Esophagus squamous epithelium (tissue), 5 donors: ENCODE measurements at places on chromosomes 3 and 15. TPM values are rescaled to one million over a fixed set of nuclear protein-coding genes. Genes with fewer than 3 reads are reported as not detected.

- no peak overlapping the region for H3K4me3 ChIP-seq
- no peaks in the 10 kb centered on the region for H3K4me1 ChIP-seq
- no peak overlapping the region for H3K27ac ChIP-seq
- DNase-seq, result no peak
These were observed 553.7 kb downstream of the PDCD6IP start for GRCh38 chr3:34351882-34352777.

GRCh38 chr15:49628379-49628778 lies 7.5 kb downstream of the DTWD1 start:
- H3K27me3 ChIP-seq, result no peaks in the 10 kb centered on the region
- H3K36me3 ChIP-seq, result peaks cover 78% of the 10 kb centered on the region
- H3K4me1 ChIP-seq, result no peaks in the 10 kb centered on the region
- H3K27ac ChIP-seq, result no peak overlapping the region
- DNase-seq, result no peak
- H3K4me3 ChIP-seq, result no peak overlapping the region

Gene MRPL47
- total RNA-seq, result 32.6 TPM

- H3K27ac ChIP-seq, result no peak overlapping the region
- no peaks in the 10 kb centered on the region for H3K36me3 ChIP-seq
- no peaks in the 10 kb centered on the region for H3K27me3 ChIP-seq
- no peak overlapping the region for H3K4me3 ChIP-seq
- DNase-seq, result no peak
These were observed 32.9 kb downstream of the ZNF621 start for GRCh38 chr3:40557575-40558161.

Gene STXBP5L
- total RNA-seq, result 1.9 TPM

DNA sequence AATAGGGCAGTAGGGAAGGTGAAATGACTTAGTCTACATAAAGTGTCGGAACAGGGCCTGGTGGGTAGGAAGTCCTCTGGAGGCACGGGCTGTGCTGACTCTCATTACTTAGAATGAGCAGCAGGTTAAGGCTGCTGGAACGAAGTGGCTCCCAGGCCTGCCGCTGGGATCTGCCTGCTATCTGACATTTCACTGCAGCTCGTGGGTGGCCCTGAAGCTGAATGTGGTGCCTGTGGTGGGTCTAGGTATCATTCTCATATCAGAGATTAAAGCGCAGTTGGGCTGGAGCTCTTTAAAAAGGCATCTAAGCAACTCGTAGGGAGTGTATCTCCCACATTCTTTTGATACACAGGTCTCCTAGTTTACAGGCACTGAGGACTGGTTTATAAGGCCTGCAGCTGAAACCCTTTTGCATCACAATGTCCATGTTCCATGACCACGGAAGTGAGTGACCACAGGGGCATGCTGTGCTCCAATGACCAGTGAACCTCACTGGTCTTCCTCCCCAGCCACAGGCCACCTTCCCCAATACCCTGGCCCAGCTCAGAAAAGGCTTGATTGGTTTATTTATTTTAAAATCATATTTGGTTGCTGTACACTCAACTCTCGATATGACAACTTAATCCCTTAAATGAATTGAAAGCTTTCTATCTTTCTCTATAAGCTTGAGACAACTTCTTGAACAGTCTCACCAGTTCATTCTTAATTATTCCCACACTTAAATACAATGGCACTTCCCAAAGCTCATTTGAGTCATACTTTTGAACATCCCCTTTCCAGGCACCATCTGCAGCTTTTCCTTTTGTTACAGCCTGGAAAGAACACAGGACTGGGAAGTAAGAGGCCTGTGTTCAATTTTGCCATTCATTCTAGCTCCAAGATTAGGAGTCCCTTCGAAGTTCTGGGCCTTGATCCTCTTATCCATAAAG lies 19.0 kb downstream of the ADAMTS9 start:
- H3K27me3 ChIP-seq, result no peaks in the 10 kb centered on the region
- no peak overlapping the region for H3K4me3 ChIP-seq
- H3K4me1 ChIP-seq, result no peaks in the 10 kb centered on the region
- no peak for DNase-seq
- peak overlapping the region; percentile 34 for H3K27ac ChIP-seq
- H3K36me3 ChIP-seq, result no peaks in the 10 kb centered on the region

- no peaks in the 10 kb centered on the region for H3K27me3 ChIP-seq
- H3K27ac ChIP-seq, result no peak overlapping the region
- DNase-seq, result no peak
- H3K4me1 ChIP-seq, result peaks cover 8% of the 10 kb centered on the region
- no peak overlapping the region for H3K4me3 ChIP-seq
These were observed 18.9 kb downstream of the CD200 start for GRCh38 chr3:112351823-112352222.

- no peak for DNase-seq
- H3K27me3 ChIP-seq, result no peaks in the 10 kb centered on the region
- H3K4me3 ChIP-seq, result peak overlapping the region; percentile 84
These were observed 1.4 kb upstream of the SACM1L start for GRCh38 chr3:45687828-45688193.

GRCh38 chr15:39589815-39590644 lies 9.2 kb downstream of the THBS1 start:
- H3K36me3 ChIP-seq, result peaks cover 60% of the 10 kb centered on the region
- H3K27me3 ChIP-seq, result no peaks in the 10 kb centered on the region
- no peak overlapping the region for H3K27ac ChIP-seq

GRCh38 chr3:190517687-190518086 lies 3.8 kb downstream of the IL1RAP start:
- no peak for DNase-seq
- H3K36me3 ChIP-seq, result peaks cover 14% of the 10 kb centered on the region
- H3K4me1 ChIP-seq, result peaks cover 17% of the 10 kb centered on the region
- H3K27ac ChIP-seq, result peak overlapping the region; percentile 46
- H3K27me3 ChIP-seq, result no peaks in the 10 kb centered on the region
- no peak overlapping the region for H3K4me3 ChIP-seq

Gene DOCK3
- total RNA-seq, result 1.7 TPM

DNA sequence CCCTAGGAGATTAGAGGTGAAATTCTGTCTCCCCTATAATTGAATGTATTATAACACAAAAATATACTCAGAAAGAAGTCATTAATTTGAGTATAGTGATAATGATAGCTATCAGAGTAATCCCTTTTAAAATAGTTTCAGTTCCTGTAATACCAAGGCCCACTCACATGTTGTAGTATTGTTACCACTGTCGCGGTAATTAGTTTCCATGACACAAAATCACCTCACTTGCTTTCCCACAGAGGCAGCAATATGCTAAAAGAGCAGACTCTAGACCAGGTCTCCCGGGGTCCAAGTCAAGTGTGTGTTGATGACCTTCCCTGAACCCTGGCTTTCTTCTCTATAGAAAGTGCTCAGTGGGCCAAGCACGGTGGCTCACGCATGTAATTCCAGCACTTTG lies 39.5 kb upstream of the NSMCE3 start:
- no peak overlapping the region for H3K27ac ChIP-seq
- H3K27me3 ChIP-seq, result no peaks in the 10 kb centered on the region
- no peak overlapping the region for H3K4me3 ChIP-seq
- no peaks in the 10 kb centered on the region for H3K36me3 ChIP-seq
- no peaks in the 10 kb centered on the region for H3K4me1 ChIP-seq

GRCh38 chr3:119530456-119530855 lies 29.0 kb downstream of the CD80 start:
- DNase-seq, result no peak
- no peaks in the 10 kb centered on the region for H3K4me1 ChIP-seq

DNA sequence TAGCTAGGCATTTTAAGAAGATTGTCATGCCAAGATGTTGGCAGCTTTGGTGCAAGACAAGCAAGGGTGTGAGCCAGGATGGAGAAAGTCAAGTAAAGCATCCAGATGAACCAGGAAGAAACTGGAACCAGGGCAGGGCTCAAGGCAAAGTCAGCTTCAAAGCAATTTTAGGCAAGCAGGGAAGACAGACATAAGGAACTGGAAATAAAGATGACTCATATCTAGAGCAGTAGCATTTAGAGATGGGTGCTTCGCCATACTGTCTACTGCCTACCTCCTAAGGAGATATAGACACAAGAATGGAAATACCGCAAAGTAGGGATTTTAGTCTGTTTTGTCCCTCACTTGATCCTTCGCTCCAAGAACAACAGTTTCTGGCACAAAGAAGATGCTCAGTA lies 59.9 kb downstream of the RYR3 start:
- no peaks in the 10 kb centered on the region for H3K36me3 ChIP-seq
- H3K4me1 ChIP-seq, result no peaks in the 10 kb centered on the region
- no peak for DNase-seq
- H3K4me3 ChIP-seq, result no peak overlapping the region

- no peak overlapping the region for H3K4me3 ChIP-seq
- no peaks in the 10 kb centered on the region for H3K4me1 ChIP-seq
- DNase-seq, result no peak
These were observed 95.9 kb downstream of the FEZF2 start for GRCh38 chr3:62277450-62277849.

DNA sequence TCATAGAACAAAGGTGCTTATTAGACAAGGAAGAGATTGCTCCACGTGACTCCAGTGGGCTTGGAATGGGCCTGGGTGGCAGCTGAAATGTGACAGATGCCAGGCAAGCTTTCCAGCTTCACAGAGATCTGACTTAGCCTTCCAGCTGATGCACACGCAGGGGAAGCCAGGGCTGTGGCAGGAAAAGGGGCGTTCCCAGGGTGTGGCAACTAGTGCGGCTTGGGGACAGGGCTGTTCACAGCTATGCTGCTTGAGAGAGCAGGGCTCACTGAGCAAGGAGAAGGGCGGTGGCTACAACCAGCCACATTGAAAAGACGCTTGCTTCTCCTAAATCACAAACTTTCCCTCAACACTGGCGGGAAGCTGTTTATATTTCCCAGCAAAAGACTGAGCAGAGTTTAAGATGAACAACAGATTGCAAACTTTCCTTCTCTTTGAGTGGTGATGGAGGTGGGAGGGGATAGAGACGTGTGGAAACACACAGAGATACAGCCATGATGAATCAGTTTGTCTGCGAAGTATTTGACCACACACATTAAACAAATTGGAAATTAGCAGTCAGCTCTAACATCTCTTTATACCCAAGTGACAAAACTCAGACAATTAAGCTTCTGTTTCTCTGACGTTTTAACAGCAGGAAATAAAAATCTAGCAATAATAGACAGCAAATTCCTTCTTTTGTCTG lies 127.5 kb downstream of the BDH1 start:
- H3K4me1 ChIP-seq, result peaks cover 54% of the 10 kb centered on the region
- peak overlapping the region; percentile 47 for H3K27ac ChIP-seq
- H3K27me3 ChIP-seq, result no peaks in the 10 kb centered on the region
- DNase-seq, result no peak

Gene EPHB3
- total RNA-seq, result 21.2 TPM

GRCh38 chr3:161927131-161927530 lies 430.5 kb downstream of the OTOL1 start:
- H3K4me3 ChIP-seq, result no peak overlapping the region
- no peaks in the 10 kb centered on the region for H3K4me1 ChIP-seq
- no peaks in the 10 kb centered on the region for H3K36me3 ChIP-seq
- H3K27me3 ChIP-seq, result no peaks in the 10 kb centered on the region
- DNase-seq, result no peak

DNA sequence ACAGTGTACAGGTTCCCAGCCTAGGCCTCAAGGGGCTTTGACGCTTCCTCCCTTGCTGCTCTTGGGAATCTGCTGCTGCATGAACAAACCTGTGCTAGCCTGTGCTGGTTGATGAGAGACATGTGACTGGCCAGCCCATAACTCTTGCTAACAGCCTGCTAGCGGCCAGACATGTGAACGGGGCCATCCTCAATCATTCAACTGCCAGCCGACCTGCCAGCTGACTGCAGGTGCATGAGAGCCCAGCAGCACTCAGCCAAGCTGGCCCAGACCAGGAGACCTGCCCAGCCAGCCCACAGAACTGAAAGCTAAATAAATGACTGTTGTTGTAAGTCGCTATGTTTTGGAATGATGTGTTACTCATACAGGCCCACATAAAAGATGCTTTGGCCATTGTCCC lies 82.4 kb upstream of the DLG1 start:
- H3K4me3 ChIP-seq, result no peak overlapping the region
- H3K27me3 ChIP-seq, result no peaks in the 10 kb centered on the region
- peaks cover 40% of the 10 kb centered on the region for H3K4me1 ChIP-seq

DNA sequence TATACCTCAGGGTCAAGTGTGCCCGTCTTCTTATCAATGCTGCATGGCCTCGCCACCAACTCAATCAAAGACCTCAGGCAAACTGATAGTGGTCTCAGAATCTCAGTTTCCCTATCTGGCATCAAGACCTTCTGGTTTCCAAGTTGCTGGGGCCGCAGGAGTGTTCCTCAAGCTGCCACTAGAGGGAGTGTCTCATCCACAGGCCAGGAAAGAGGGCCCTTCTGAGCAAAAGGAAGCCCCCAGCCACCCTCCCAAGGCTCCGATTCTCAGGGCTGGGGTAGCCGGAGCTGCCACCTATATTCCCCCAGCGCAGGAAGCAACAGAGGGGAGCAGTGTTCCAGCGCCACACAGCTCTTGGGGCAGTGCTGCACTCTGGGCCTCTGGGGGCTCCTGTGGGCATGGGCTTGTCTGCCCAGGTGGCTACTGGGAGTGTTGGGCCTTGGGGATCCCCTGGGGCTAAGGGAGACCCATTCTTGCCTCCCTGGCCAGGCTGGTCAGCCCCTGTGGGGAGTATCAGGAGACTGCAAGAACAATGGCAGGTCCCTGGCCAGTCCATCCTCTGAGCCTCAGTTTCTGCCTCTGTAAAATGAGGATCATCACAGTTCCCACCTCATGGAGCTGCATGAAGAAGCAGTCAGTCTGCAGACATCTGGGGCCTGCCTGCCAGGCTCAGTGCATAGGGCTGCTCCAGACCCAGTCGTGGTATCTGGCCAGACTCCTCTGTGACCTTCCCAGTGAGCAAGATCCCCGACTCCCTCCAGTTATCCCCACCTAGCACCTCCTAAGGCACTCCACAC lies 23.4 kb upstream of the SEC13 start:
- no peak overlapping the region for H3K27ac ChIP-seq
- no peak overlapping the region for H3K4me3 ChIP-seq
- no peaks in the 10 kb centered on the region for H3K27me3 ChIP-seq
- no peaks in the 10 kb centered on the region for H3K36me3 ChIP-seq
- DNase-seq, result no peak
- H3K4me1 ChIP-seq, result no peaks in the 10 kb centered on the region

- peaks cover 7% of the 10 kb centered on the region for H3K36me3 ChIP-seq
- no peak for DNase-seq
- H3K4me3 ChIP-seq, result no peak overlapping the region
- H3K27ac ChIP-seq, result peak overlapping the region; percentile 90
These were observed 6.7 kb downstream of the CA12 start for GRCh38 chr15:63374686-63375520.

- no peak overlapping the region for H3K27ac ChIP-seq
- no peaks in the 10 kb centered on the region for H3K27me3 ChIP-seq
- DNase-seq, result no peak
- no peak overlapping the region for H3K4me3 ChIP-seq
- no peaks in the 10 kb centered on the region for H3K4me1 ChIP-seq
These were observed 13.6 kb upstream of the ZNF774 start for GRCh38 chr15:90338532-90338931.

DNA sequence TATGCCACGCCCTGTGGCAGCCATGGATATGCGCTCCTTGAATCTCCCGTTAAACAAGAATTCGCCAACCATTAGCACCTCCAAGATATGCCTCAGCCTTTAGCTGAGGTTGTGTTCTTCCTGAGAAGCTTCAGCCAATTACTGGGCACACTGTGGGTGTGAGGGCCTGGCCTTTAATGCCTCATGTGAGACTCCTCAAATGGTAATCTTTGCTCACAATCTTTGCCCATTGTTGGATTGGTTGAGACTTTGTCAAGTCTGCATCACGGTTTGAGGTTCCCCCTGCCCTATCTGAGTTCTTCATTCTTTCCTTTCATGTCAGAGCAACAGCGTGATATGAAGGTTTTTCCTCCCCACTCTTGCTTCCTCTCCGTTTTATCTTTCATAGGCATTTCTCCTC lies 108.1 kb upstream of the CCDC54 start:
- H3K4me1 ChIP-seq, result peaks cover 12% of the 10 kb centered on the region
- H3K4me3 ChIP-seq, result no peak overlapping the region
- no peaks in the 10 kb centered on the region for H3K36me3 ChIP-seq
- DNase-seq, result no peak

Gene IL17RE
- 11.7 TPM for total RNA-seq
